ENCODE measurements at places on chromosomes 16 and 17.

DNA sequence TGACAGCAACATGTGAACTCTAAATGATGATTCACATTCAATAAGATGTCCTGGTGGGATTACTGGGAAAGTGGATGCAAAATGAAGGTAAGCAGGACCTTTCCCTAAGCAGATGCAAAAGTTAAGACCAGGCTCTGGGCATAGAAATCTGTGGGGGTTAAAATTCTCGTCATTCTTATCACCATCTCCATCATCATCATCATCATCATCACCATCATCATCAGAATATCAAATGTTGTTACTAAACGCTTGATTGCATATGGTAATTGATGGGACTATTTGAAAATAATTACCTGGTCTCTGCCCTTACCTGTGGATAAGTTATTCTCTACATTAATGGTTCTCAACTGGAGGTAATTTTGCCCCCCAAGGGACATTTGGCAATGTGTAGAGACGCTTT is 41.9 kb upstream of the TMEM132E start:
- no peak for DNase-seq

DNA sequence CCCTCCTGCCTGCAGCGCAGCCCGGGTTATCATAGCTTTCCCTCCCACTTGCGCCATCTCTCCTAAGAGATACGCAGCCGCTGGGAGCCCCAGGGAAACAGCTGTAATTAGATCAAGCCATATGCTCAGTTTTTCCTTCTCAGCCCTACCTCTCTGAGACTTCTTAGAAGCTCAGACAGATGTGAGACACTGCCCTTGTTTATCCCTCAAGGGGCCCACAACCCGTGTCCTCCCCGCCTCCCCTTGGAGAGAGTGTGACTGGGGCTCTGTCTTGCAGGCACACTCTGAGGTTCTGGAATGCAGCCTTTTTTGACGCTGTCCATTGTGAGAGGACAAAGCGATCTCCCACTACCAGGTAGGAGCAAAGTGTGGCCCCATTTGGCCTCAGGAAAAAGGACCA is 31.2 kb downstream of the CIBAR2 start:
- DNase-seq, result no peak

GRCh38 chr16:69861292-69862030 is 89.7 kb upstream of the CLEC18A start:
- no peak for DNase-seq

- DNase-seq, result no peak
Measured at GRCh38 chr17:63514974-63515373, 8.2 kb upstream of the KCNH6 start.

- DNase-seq, result no peak
Measured at GRCh38 chr17:37833237-37833859, 88.5 kb upstream of the HNF1B start.

DNA sequence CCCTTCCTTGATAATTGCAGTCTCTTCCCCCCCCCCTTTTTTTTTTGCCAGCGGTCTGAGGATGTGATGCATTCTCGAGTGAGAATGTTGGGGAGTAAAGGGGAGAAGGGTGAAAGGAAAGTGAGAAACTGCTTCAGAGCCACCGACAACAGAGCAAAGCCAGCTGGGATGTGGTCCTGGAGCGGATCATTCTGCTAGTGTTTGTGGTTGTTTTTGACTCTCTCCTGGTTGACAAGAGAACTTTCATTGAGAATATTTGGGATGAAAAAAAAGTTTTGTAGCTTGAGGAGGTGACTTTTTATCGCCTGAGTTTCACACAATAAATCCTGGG is 1.3 kb downstream of the NF1 start:
- DNase-seq, result no peak
